Right forelimb (tissue), 1 donor: ENCODE measurements at places on chromosomes 1 and 21.

DNA sequence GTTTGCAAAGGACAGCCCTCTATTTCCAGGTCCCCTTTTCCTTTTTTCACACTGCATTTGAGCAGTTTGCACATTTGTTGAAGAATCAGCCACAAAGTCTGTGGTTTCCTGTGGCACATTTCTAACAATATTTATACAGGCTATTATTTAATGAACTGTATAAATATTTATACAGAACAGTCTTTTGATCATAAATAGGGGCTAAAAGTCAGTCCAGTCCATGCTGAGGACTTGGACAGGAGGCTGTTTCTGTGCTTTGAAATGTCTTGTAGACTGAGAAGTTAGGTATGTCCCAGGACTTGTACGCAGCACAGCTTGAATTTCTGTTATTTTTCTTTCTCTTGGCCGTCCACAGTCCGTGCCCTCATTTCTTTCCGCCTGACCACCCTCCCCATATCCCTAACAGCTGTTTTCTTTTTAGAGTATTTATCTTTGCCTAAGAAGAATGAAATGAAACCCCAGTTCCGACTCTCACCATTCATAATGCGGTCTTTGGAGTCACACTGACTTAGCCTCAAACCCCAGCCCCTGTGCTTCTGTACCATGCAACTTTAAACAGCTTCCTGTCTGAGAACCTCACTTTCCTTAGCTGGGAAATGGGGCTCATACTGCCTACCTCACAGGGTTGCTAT is 19.7 kb downstream of the FGGY start:
- no peak for DNase-seq

DNA sequence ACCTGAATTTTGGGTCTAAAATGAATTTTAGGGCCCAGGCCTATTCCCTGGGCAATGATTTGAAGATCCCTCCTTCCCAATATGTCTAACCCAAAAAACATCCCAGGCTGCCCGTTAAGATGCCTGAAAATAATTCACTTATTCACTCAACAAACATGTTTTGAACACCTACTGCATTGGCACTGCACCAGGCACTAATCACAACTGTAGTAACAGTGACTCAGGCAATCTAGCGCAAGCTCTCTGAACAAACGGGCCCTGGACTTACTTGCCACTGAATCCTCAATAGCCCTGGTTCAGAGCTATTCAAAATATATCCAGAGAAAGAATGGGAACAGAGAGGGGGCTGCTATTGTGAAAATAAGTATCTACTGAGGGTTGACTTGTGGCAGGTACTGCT is 4.2 kb downstream of the CD244 start:
- DNase-seq = no peak

- DNase-seq = no peak
These were observed 99.0 kb upstream of the WLS start for GRCh38 chr1:68331117-68331865.

DNA sequence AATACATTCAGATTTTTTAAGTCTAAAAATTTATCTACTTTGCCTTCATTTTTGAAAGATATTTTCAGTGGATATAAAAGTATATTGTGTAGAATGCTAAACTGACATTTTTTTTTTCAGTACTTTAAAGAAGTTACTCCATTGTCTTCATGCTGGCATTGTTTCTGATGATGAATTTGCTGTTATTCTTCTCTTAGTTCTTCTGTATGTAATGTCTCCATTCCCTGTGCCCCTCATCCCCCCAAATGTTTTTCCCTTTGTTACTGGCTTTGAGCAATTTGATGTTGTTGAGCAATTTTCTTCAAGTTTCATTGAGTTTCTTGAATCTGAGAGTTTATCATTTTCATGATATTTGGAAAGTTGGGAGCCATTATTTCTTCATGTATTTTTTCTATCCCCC is 20.8 kb upstream of the VANGL1 start:
- no peak for DNase-seq

DNA sequence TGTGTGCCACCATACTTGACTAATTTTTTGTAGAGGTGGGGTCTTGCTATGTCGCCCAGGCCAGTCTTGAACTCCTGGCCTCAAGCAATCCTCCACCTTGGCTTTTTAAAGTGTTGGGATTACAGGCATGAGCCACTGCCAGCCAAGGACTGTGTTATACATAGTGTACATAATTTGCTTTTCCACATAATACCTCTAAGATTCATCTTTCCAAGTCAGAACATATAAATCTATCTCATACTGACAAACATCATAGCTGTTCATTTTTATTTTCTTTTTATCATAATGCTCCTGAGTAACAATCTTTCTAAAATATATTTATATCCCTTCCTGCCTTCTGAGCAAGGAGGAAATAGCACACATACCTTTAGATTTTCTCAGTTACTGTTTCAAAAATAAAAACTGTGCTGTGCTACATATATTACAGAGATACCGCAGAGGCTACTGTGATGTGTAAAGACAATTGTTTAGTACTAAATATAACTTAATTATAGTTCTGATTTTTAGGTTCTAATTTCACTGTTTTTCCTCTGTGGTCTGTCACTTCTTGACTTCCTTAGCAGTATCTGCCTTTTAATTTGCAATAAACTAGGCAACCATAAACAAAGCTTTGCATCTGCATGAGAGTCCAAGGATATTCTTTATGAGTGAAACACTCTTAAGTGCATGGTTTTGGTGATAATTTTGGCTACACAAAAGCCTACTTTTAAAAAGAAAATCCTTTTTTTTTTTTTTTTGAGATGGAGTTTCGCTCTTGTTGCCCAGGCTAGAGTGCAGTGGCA is 59.3 kb downstream of the EYA3 start:
- no peak for DNase-seq

GRCh38 chr1:243179720-243180119 is 75.4 kb downstream of the CEP170 start:
- DNase-seq = no peak

GRCh38 chr1:52238887-52239707 is 97.2 kb downstream of the ZFYVE9 start:
- no peak for DNase-seq

DNA sequence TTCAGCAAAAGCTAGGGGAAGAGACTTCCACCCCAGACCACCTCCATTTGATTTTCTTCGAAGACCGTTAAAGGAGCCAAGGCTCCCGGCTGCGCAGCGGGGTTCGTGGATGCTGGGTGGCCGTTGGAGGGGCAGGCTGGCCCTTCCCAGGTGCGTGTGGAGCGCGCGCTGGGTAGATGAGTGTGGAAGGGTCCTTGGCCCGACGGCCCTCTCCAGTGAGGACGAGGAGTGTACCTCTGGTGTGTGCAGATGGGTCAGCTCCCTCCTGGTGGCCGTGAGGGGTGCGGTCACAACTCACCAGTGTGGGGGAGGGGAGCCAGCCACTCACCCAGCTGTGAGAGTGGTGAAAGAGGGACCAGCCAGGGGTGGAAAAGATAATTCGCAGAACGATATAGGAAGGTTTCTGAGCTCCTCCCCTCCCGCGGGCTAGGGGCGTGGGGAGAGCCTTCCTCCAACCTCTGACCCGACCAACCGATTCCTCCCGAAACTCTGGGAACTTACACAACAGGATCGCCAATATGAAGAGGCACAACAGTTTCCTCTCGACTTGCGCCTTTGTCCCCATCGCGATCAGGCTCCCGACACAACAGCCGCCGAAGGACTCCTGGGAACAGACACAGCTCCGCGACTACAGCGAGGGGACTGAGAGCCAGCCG is at the start of gene F11R:
Gene F11R, minus strand, starts transcription at position 644 of the 656 bp plus-strand sequence. Its CDS starts 79 bp downstream, at position 565.
- no peak for DNase-seq

GRCh38 chr21:29096218-29097015 is 23.0 kb upstream of the CCT8 start:
- no peak for DNase-seq

DNA sequence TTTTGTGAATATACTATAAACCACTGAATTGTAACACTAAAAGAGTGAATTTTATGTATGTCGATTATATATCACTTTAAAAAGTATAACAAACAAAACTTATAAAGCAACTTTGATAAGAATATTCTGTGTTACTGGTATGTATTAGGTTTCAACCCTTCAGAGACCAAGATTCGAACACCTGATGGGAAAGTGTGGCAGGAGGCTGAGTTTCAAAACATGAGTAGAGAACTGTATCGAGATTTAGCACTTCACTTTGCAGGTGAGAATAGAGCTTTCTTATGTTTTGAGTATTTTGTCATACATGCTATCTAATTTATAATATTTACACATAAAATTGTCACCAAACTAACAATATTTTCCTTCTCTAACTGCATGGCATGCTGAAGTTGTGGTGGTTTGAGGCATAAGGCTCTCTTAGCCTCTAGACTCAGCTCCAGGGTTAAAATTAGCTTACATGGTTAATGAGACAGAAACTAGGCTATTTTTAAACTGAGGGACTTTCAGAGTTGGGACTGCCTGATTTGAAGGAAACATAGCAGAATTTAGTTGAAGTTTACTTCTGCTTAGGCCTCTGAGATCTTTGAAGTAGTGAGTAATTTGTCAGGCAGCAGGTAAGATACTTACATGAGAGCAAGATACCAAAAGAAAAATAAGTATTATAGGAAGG is 48.6 kb downstream of the CEP350 start:
- no peak for DNase-seq
